ENCODE measurements at places on chromosomes 4 and X.
A peak's percentile ranks its signal among the peaks of the same experiment; 100 is the strongest.

DNA sequence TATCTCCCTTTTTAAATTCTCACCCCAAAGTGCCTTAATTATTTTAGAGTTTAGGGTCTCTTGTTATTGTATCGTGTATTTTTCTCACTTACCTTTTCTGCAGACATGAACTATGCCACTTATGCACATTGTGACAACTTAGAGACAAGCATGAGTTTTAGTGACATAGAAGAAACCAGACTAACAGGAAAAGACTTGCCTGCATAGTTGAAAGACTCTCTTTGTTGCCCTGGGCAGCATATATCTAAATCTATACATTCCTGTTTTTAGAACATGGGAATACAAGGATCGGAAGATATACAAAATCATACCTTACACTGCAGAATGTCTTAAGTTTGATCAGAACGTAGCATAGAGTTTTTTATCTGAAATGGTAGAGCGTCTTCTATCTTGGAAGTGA lies 45.1 kb upstream of the ANKRD17 start:
- no peak for DNase-seq

DNA sequence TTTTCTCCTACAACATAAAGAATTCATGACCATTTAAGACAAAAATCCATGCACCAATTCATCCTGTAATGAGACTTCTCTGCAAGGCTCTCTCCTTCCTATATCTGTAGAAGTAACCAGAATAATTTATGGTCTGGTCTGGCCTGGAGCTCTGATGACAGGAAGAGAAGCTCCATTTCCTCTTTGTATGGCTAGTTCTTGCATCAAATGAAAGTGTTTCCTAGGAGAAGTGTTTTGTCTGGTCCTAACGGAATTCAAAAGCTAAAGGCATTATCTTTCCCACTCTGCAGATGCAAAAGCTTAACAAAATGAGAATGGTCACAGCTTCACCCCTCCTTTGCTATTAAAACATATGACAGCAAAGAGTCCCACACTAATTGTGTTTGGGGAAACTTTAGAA lies 55.1 kb downstream of the SPATA18 start:
- peak; percentile 48 for DNase-seq

DNA sequence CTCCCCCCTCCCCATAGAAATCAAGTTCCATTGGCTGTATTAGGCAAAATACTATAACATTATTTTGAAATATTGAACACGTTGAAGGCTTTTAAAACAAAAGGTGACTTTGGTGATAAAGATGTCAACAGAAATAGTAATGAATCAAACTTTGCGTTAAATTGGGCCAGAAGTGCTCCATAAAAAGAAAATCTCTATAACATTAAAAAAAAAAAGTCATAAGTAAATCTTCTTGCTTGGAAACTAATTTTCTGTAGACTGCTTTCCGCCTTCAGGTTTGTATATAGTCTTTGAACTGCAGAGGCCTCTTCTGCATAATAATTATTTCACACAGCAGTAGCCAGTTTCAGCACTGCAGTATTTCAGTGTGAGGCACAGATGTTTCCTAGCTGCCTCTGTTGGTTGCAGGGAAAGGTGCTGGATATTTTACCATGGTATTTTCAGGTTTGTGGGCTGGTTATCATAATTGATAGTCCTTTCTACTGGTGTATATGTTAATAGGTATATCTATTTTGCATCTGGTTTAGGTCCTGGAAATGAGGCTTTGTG lies 158.9 kb downstream of the KDM6A start:
- DNase-seq: no peak

GRCh38 chr4:148795156-148795864 lies 353.1 kb upstream of the NR3C2 start:
- DNase-seq: peak; percentile 57

DNA sequence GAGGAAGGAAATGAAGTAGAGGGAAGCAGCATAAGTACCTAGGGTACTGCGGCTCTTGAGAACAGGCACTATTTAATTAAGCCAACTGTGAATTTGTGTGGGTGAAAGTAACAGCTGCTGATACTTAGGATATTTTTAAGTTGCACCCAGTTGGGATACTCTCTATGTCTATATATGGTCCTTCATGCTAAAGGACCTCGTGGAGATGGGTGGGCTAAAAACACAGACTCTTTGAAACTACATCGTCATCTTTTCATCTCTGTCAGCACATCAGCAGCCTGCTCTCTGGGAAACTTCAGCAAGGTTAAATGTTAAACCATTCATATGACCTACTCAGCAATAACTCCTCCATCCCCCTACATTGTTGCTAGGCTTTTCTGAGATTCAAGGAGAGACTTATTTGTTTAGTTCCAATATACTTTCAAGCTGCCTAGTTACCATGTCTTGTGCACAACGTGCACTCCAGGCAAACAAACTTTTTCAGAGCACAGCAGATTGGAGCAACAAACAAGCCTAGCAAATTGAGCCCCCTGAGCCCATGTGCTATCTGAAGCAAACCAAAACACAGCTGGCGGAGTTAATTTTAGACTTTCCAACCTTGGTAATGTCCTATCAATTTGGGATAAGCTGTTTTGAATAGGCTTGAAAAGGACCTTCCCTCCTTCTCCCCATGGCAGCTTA lies 6.2 kb upstream of the MOB1B start:
- DNase-seq: no peak

DNA sequence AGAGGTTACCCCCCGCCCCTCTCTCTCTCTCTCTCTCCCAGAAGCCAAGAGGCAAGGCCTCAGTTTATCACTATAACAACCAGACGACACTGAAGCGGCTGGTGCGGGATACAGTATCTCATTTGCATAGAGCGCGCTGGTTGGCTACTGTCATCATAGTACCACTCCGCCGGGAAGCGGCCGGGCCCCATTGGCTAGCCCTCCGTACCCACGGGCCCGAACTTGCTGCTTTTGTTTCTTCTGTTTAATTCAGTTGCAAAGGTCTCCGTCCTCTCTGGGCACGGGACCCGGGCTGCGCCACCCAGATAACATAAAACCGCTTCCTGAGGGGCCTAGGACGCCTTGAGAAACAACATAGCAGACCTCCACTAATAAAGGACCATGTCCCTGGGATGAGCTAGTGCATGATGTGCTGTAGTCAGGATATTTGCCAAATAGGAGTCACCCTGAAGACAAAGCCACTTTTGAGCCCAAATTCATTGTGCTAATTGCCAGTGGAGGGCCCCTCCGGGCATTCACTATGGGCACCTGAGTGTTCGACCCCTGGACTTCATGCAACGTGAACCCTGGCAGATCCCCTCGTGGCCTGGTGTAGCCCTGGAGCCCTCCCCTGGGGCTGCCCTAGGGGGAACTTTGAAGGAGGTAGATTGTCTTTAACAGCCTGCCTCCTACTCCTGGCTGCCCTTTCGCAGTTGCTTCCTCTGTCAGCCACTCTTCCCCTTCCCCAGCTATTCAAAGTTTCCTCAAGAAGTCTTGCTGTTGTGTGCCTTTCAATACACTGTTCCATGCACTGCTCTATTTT lies at the start of gene PCYT1B:
Gene PCYT1B, minus strand, starts transcription at position 91 of the 802 bp plus-strand sequence. CDS start 242 bp downstream, outside the sequence.
- DNase-seq: peak; percentile 66

All from fibroblast of skin of abdomen (primary cell).